ENCODE measurements at places on chromosomes 5 and 9. TPM values are rescaled to one million over a fixed set of nuclear protein-coding genes. Genes with fewer than 3 reads are reported as not detected.

- H3K27ac ChIP-seq, result no peak overlapping the region
- H3K4me1 ChIP-seq, result peaks cover 2% of the 10 kb centered on the region
- H3K36me3 ChIP-seq, result peaks cover 20% of the 10 kb centered on the region
Measured at GRCh38 chr5:54632131-54632701, 114.7 kb downstream of the SNX18 start.

GRCh38 chr5:42772265-42772993 is 15.8 kb downstream of the CCDC152 start:
- no peak overlapping the region for H3K27ac ChIP-seq
- peaks cover 2% of the 10 kb centered on the region for H3K4me1 ChIP-seq
- H3K36me3 ChIP-seq, result peaks cover 10% of the 10 kb centered on the region

DNA sequence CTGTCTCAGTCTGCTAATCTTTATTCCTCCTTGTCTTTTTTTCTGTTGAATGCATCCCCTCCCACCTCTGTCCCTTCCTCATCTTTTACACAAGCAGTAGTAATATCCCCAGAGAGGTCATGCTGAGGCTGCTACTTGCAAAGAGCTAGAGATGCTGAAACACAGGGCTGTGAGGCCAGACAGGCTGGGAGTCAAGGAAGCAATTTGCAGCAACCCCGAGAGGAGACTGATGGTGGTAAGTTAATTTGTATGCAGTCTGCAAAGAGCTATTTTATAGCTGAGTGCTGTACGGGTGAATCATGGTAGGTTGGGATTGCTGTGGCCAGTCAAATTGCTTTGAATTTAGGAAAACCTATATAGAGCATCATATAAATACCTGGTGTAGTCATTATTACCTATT is 90.2 kb upstream of the SLC24A2 start:
- no peak overlapping the region for H3K27ac ChIP-seq
- H3K36me3 ChIP-seq, result no peaks in the 10 kb centered on the region
- peaks cover 2% of the 10 kb centered on the region for H3K4me1 ChIP-seq
- no peak overlapping the region for H3K4me3 ChIP-seq
- peaks cover 18% of the 10 kb centered on the region for H3K27me3 ChIP-seq
- DNase-seq, result no peak

RELL2 gene
- total RNA-seq, result 35.8 TPM

PHPT1 gene
- total RNA-seq, result 116 TPM

SPINK4 gene
- not detected for total RNA-seq

ZBTB5 gene
- total RNA-seq, result 9.7 TPM

SLC25A2 gene
- total RNA-seq, result 0.56 TPM

CYFIP2 gene
- total RNA-seq, result 382 TPM

Data from activated CD8-positive, alpha-beta memory T cell treated with anti-CD3 and anti-CD28 coated beads, Interleukin-2, amount 10 ng/mL, durations not matched to agents 7 days and 5 days (primary cell).